LoVo (cell line): ENCODE measurements at places on chromosomes 3 and 15.
A peak's percentile ranks its signal among the peaks of the same experiment; 100 is the strongest.

GRCh38 chr15:56931639-56932508 lies 13.4 kb downstream of the TCF12 start:
- peak; percentile 65 for DNase-seq

DNA sequence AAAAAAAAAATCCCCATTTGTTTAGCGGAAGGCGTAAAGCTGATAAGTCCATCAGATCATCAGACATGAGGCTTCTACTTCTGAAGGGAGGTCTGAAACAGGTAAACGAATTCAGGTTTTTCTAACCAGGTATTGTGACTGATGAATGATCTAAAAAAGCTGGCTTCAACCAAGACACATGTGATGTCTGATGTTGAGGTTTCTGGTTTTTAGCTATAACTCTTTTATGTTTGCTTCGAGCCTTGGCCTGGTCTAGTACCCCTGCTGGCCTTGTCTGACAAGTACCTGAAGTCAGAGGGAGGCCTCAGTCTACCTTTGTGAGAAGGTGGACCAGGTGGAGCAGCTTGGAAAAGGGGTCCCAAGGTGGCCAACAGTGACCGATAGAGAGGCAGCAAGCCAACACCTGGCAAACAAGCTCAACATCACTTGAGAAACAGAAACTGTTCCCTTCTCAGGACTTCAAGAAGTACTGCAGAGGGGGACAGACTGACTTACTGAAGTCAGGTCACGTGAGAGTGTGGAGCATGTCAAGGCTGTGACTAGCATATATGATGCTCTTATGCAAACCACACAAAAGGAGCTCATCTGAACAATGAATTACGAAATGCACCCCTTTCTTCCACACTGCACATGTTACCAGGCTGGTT lies 33.0 kb upstream of the CA12 start:
- DNase-seq, result no peak

GRCh38 chr3:57164217-57164656 lies 916 bp downstream of the IL17RD start:
- no peak for DNase-seq

DNA sequence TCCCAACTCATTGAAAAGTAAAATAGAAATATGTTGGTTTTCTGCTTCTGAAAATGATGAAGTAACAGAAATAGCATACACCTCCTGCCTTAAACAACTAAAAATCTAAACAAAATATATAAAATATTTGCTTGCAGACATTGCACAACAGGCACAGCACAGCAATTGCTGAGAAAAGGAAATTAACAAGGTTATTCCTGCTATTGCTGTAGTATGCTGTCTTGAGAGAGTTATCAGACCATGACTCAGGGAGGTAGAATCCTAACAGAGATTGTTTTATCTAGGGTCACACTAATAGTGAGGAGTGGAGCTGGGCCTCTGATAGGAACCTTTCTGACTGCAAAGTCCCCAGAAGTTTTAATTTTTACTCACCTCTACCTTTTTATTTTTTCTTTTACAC lies 72.6 kb downstream of the ZBTB20 start:
- no peak for DNase-seq

DNA sequence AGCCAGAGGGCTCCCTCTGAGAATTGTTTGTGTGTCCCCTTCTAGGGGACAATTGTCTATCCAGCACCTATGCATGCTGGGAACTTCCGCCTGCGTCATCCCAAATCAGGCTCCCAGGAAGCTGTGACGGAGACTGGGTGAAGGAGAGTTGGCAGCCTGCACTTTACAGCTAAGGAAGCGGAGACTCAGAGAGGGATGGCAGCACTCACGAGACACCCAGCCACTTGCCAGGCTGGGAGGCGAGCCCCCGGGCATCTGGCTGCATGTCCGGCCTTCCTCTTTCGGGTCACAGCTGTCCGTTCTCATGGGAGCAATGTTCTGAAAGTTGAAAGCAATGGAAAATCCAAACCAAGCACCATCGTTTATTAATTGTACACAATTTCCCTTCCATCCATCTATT lies 45.5 kb upstream of the SLC6A11 start:
- DNase-seq, result no peak

- DNase-seq, result no peak
These were observed 8.1 kb downstream of the PPM1M start for GRCh38 chr3:52253314-52254304.

DNA sequence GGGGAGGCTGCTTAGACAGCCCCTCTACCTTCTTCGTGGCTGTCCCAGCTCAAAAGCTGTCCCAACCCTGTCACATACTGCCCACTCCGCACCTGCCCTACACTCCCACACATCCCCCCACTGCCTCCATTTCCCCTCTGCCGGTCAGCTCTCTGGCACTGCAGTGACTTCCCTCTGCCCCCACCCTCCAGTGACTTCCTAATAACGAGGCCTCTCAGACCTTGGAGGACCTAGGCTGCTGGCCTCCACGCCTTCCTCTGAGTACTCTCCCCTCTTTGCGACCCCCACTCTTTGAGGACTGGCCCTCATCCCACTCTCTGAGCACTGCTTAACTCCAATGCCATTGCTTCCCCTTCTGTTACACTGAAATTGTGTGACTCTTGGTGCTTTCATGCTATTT lies 45.3 kb downstream of the KY start:
- no peak for DNase-seq

GRCh38 chr3:71176366-71176765 lies 407.2 kb downstream of the FOXP1 start:
- no peak for DNase-seq

DNA sequence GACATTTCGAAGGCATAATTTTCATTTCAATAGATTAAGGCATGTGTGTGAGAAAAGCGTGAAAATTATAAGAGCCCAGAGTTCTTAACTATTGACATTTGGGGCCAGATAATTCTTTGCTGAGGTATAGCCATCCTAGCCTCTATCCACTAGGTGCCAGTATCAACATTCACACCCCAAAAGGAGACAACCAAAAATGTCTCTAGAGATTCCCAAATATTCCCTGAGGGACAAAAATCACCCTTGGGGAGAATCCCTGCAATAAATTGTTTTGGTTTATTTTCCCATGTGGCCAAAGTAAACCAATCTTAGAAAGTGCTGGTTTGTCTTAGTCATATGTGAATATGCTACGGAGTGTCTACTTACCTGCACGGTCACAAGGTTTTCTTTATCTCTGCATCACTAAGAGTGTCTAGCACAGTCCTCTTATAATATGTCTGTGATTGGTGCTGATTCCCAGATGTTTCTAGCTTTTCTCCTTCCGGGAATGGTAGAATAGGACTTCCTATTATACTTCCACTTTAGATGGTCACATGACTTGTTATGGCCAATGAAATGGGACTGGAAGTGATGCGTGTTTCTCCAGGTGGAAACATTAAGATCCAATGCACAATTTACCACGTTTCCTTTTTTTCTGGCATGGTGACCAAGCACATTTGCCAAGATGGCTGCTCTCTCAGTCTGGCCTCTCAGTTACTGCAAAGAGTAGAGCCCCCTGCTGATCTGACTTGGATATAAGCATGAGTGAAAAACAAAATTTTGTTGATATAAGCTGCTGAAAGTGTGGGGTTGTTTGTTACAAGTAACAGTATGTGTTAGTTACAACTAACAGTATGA lies 8.0 kb upstream of the KBTBD8 start:
- no peak for DNase-seq

- DNase-seq, result no peak
These were observed 90.4 kb downstream of the TJP1 start for GRCh38 chr15:29731865-29732264.

DNA sequence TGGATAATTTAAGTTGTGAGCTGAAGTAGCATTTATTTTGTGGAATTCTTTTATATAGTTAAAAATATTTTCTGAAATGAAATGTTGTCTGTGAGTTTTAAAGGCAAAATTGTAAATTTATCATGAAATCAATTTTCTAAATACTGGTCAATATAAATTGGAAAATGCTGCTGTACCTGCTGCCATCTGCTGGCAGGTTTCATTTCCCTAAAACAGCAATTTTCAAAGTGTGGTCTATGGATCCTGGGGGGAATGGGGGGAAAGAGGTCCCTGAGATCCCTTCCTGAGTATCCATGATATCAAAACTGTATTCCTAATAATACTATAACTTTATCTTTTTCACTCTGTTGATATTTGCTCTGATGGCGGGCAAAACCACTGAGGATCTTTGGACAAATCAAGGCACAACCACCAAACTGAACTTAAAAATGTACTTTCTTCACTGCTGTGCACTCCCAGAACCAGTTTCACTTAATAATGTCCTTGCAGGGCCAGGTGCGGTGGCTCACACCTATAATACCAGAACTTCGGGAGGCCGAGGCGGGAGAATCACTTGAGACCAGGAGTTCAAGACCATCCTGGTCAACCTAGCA lies 17.2 kb upstream of the CCR4 start:
- DNase-seq, result peak; percentile 36

DNA sequence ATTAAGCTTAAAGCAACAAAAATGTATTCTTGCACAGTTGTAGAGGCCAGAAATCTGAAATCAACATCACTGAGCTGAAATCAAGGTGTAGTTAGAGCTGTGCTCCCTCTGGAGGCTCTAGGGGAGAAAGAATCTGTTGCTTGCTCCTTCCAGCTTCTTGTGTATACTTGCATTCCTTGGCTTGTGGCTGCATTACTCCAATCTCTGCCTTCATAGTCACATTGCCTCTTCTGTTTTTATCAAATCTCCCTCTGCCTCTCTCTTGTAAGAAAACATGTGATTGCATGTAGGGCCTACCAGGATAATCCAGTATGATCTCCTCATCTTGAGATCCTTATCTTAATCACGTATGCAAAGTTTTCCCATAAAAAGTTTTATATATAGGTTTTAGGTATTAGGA lies 487.9 kb upstream of the SGO1 start:
- DNase-seq, result no peak

- no peak for DNase-seq
These were observed 36.3 kb downstream of the CCNL1 start for GRCh38 chr3:157123621-157124020.

- no peak for DNase-seq
These were observed 39.7 kb downstream of the CYP11A1 start for GRCh38 chr15:74327756-74328155.

- DNase-seq, result peak; percentile 59
These were observed 262.0 kb upstream of the UMPS start for GRCh38 chr3:124467980-124468902.

DNA sequence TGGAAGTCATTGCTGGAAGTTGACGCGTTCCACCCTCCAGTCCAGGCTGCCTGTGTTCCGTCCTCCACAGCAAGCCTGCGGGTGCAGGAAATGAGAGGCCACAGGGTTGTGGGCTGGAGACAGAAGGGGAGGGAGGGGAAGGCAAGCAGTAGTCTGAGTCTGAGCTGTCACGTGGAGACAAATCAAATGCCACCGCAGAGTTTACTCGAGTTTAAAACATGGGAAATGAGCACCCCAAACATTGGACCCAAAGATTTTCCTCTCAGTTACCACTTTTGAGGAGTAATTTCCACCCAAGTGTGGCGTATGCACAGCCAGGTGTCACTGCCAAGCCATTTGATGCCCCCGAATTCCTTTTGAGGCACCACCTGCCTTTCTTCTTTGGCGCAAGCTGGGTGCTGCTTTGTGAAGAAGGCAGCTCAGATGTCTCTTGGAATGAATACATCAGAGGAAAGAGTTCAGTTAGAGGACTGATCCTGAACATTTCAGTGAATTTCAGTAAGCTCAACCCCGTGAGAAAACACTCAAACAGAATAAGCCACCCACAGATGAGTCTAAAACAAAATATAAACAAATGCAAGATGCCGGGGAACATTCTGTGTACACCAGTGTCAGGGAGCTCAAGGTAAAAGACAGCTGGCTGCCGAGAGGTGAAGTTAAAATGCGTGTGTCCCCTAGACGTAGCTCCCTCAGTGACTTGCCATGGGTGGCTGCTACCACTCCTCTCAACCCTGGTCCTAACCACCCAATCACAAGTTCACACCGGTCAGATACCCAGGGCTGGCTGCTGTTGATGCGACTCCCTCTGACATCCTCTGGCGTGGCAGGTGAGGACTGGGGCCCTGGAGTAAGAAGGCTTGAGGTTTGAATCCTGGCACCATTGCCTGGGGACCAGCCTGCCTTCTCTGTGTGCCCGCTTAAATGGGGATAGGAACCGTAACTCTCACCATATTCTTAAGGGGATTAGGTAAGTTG lies 203.8 kb downstream of the UACA start:
- no peak for DNase-seq

DNA sequence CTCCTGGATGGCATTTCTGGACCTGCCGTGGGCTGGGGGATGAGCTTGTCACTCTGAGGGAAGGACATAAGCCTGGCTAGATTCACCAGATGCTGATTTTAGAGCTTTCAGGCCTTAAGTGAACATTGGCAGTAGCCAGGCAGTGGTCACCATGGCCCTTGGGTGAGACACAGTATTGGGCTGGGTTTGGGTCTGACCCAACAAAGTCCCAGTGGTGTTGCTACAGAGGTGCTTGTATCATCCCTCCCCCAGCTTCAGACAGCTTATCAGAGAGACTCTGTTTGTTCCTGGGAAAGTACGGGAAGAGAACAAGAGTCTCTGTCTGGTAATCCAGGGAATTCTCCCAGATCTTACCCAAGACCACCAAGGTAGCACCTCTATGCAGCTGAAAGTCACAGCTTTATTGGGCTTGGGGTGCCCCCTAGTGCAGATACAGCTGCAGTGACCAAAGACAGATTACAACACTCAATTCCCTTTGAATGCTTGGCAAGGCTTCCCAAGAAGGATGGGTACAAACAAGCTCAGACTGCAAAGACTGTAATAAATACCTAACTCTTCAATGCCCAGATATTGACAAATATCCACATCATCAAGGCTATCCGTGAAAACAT lies 9.8 kb upstream of the RUVBL1 start:
- no peak for DNase-seq

GRCh38 chr3:59877263-59878037 lies 827.6 kb upstream of the CFAP20DC start:
- no peak for DNase-seq

DNA sequence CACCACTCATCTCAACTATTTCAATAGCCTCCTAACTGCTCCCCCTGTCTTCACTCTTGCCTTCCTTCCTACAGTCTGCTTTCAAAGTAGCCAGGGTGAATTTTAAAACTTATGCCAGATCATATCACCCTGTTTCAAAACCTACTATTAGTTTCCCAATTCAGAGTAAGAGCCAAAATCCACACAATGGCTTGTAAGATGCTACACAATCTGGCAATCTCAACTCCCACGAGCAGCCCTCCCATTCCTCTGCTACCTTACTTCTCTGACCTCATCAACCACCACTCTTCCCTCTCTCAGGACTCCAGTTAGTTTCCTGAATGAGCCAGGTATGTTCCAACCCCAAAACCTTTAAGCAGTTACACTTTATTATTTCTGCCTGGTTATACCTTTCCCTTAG lies 62.5 kb downstream of the VPS13C start:
- no peak for DNase-seq

DNA sequence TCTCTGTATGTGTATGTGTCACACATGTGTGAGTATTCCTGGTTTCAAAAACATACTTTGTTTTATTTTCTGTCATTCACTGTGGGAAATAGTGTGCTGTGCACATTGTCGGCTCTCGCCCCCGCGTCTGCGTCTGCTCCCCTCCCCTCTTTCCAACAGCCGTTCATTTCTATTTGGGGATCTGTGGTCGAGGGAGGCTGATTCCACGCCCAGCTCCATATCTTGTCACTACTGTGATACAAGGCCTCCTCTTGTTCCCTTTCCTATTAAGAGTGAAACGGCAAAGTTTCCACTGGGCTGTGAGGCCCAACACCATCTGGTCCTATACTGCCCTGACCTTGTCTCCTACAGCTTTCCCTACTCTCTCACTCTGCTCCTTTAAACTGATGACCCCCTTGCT lies 172.5 kb upstream of the LRIG1 start:
- no peak for DNase-seq
